ENCODE measurements at places on chromosomes 5 and 9. TPM values are rescaled to one million over a fixed set of nuclear protein-coding genes. Genes with fewer than 3 reads are reported as not detected.

TMED9 gene
- total RNA-seq, result 156 TPM

- DNase-seq, result no peak
- no peak overlapping the region for H3K27ac ChIP-seq
- H3K4me1 ChIP-seq, result no peaks in the 10 kb centered on the region
- H3K27me3 ChIP-seq, result no peaks in the 10 kb centered on the region
- H3K36me3 ChIP-seq, result no peaks in the 10 kb centered on the region
- H3K4me3 ChIP-seq, result no peak overlapping the region
Observed at GRCh38 chr9:127096208-127096607, 26.2 kb downstream of the ANGPTL2 start.

NPDC1 gene
- 57.6 TPM for total RNA-seq

GRCh38 chr5:124206540-124206939 lies 539.9 kb downstream of the ZNF608 start:
- no peaks in the 10 kb centered on the region for H3K4me1 ChIP-seq
- H3K27ac ChIP-seq, result no peak overlapping the region
- peaks cover 61% of the 10 kb centered on the region for H3K36me3 ChIP-seq
- no peak overlapping the region for H3K4me3 ChIP-seq
- H3K27me3 ChIP-seq, result no peaks in the 10 kb centered on the region
- no peak for DNase-seq

CNTNAP3 gene
- total RNA-seq, result 22.6 TPM

- no peaks in the 10 kb centered on the region for H3K4me1 ChIP-seq
- no peaks in the 10 kb centered on the region for H3K27me3 ChIP-seq
- H3K27ac ChIP-seq, result no peak overlapping the region
- peaks cover 14% of the 10 kb centered on the region for H3K36me3 ChIP-seq
- no peak overlapping the region for H3K4me3 ChIP-seq
Observed at GRCh38 chr5:80116465-80116864, 81.3 kb downstream of the THBS4 start.

LIFR gene
- 7.8 TPM for total RNA-seq

GRCh38 chr5:24477958-24478357 lies 166.8 kb downstream of the CDH10 start:
- H3K4me1 ChIP-seq, result no peaks in the 10 kb centered on the region
- DNase-seq, result no peak
- H3K27ac ChIP-seq, result no peak overlapping the region

GRCh38 chr5:178236126-178236525 lies 3.5 kb upstream of the PHYKPL start:
- no peak overlapping the region for H3K27ac ChIP-seq
- H3K27me3 ChIP-seq, result no peaks in the 10 kb centered on the region
- no peak overlapping the region for H3K4me3 ChIP-seq
- H3K36me3 ChIP-seq, result peaks cover 7% of the 10 kb centered on the region

FPGS gene
- total RNA-seq, result 68.4 TPM

GRCh38 chr5:45687701-45688100 lies 8.5 kb downstream of the HCN1 start:
- H3K4me1 ChIP-seq, result no peaks in the 10 kb centered on the region
- H3K36me3 ChIP-seq, result no peaks in the 10 kb centered on the region
- DNase-seq, result no peak
- no peaks in the 10 kb centered on the region for H3K27me3 ChIP-seq

- no peaks in the 10 kb centered on the region for H3K4me1 ChIP-seq
- no peak for DNase-seq
- H3K27ac ChIP-seq, result no peak overlapping the region
- H3K36me3 ChIP-seq, result peaks cover 19% of the 10 kb centered on the region
- no peak overlapping the region for H3K4me3 ChIP-seq
Observed at GRCh38 chr5:134149571-134150303, 27.0 kb downstream of the SKP1 start.

GRCh38 chr9:136107155-136107952 lies 11.3 kb downstream of the TMEM250 start:
- H3K4me1 ChIP-seq, result peaks cover 4% of the 10 kb centered on the region
- peak; percentile 66 for DNase-seq
- no peak overlapping the region for H3K4me3 ChIP-seq
- no peaks in the 10 kb centered on the region for H3K36me3 ChIP-seq

CBY3 gene
- 1.6 TPM for total RNA-seq

BTNL3 gene
- not detected for total RNA-seq

C5orf34 gene
- 7.7 TPM for total RNA-seq

- no peak overlapping the region for H3K4me3 ChIP-seq
- no peak overlapping the region for H3K27ac ChIP-seq
- no peaks in the 10 kb centered on the region for H3K36me3 ChIP-seq
- H3K27me3 ChIP-seq, result no peaks in the 10 kb centered on the region
Observed at GRCh38 chr5:107553117-107553555, 117.6 kb downstream of the EFNA5 start.

DNA sequence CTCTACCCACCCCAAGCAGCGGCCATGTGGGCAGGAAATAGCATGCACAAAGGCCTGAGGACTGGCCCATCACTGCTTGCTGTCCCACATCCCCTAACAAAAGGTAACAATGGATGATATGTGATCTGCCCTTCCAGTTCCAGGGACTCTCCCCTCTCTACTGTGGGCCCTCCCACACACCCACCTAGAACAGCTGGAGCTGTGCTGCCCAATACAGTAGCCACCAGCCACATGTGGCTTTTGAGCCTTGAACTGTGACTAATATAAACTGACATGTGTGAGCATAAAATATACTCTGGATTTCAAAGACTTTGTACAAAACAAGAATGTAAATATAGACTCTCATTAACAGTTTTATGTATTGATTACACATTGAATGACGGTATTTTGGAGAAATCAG lies 78.1 kb downstream of the C5orf15 start:
- H3K36me3 ChIP-seq, result no peaks in the 10 kb centered on the region
- no peaks in the 10 kb centered on the region for H3K4me1 ChIP-seq
- no peaks in the 10 kb centered on the region for H3K27me3 ChIP-seq
- H3K4me3 ChIP-seq, result no peak overlapping the region

DNA sequence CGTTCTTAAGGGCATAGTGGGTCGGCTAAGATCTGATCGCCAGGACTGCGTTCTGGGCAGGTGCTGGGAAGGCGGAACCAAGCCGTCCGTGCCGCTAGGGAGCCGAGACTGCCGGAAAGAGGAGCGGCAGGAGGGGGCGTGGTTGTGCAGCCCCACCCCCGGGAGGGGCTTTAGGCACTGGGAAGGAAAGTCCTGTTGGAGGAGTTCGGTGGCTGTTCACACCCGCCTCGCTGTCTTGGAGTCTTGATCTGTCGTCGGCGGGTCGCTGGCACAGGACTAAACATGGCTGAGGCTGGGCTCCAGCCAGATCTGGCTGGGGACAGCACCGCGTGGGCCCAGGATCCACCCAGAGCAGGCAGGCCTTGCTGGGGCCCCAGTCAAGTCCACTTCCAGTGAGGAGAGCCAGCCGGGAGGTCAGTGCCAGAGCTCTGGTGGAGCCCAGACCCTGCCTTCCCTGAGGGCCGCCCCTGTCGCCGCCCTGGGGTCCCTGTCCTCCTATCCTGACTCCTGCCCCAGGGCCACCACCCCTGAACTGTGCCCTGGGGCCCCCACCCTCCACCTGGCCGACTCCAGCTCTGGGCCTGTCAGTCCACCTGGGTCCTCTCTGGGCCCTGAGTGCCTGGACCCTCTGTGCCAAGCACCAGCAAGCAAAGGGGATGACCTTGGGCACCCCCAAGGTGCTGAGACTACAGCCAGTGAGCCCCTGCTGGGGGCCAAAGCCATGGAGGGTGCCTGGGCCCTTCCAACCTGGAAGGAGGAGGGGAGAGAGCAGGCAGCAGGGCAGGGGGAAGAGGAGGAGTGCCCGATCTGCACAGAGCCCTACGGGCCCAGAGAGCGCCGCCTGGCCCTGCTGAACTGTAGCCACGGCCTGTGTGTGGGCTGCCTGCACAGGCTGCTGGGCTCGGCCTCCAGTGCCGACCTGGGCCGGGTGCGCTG lies 4.5 kb downstream of the RNF208 start:
- no peaks in the 10 kb centered on the region for H3K4me1 ChIP-seq
- H3K4me3 ChIP-seq, result no peak overlapping the region
- no peak overlapping the region for H3K27ac ChIP-seq
- H3K27me3 ChIP-seq, result no peaks in the 10 kb centered on the region
- peaks cover 3% of the 10 kb centered on the region for H3K36me3 ChIP-seq

DNA sequence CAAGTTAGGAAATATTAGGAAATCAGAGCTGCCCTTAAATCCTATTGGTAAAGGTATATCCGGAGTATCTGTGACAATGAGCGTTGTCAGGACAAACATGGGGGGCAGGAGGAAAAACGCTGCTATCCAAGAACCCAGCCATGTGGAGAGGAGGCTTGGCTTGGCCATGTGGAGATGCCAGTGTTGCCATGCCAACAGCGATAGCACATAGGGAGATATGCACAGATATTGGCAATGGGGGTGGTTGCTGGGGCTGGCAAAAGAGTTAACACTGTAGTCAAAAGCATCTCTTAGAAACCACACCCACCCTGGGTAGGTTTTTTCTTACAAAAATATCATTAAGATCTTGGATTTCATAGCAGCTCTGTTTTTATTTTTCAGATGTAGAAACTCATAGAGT lies 106.4 kb upstream of the ASTN2 start:
- no peaks in the 10 kb centered on the region for H3K4me1 ChIP-seq
- no peak overlapping the region for H3K27ac ChIP-seq
- DNase-seq, result no peak
- H3K36me3 ChIP-seq, result peaks cover 5% of the 10 kb centered on the region
- no peak overlapping the region for H3K4me3 ChIP-seq
- no peaks in the 10 kb centered on the region for H3K27me3 ChIP-seq
